Stimulated activated CD8-positive, alpha-beta memory T cell treated with anti-CD3 and anti-CD28 coated beads, Interleukin-2, amount 100 ng/mL, for 48 hours (primary cell): ENCODE measurements at places on chromosomes 16 and 17.
A peak's percentile ranks its signal among the peaks of the same experiment; 100 is the strongest.

GRCh38 chr17:9021992-9022572 lies 772 bp downstream of the NTN1 start:
- DNase-seq, result no peak

DNA sequence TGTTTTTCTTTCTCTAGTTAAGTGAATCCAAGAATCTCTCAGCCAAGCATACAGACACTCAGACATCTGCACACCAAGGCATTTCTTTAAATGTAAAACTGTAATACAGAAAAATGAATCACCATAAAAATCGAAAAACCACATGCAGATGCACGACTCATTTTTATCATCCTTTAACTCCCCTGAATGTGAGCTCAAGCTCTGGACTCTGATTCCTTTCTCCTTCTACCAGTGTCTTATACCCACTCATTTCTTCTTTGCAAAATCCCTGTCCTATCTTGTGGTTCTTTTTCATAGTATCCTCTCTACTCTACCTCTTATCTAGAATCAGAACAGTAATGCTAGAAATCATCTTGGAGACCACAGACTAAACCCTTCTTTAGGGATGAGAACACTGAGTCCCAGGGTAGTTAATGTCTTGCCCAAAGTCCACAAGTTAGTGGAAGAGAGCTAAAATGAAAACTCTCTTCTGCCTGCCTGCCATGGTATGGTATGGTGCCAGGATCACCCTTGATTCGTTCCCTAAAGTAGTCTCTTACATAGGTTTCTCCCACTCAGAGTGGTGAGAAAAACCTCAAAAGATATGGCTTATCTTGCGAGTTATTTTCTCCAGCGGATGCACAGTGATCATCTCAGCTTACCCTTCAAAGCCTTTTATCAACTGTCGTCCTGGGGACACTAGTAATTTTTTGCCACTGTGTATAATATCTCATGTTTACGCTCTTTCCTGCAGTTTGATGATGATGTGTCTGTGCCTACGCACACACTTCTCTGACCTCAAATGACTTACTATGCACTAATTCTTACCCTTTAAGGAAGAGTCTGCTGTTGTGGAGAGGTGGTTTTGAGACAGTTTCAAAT lies 30.2 kb downstream of the BRD7 start:
- DNase-seq, result no peak

DNA sequence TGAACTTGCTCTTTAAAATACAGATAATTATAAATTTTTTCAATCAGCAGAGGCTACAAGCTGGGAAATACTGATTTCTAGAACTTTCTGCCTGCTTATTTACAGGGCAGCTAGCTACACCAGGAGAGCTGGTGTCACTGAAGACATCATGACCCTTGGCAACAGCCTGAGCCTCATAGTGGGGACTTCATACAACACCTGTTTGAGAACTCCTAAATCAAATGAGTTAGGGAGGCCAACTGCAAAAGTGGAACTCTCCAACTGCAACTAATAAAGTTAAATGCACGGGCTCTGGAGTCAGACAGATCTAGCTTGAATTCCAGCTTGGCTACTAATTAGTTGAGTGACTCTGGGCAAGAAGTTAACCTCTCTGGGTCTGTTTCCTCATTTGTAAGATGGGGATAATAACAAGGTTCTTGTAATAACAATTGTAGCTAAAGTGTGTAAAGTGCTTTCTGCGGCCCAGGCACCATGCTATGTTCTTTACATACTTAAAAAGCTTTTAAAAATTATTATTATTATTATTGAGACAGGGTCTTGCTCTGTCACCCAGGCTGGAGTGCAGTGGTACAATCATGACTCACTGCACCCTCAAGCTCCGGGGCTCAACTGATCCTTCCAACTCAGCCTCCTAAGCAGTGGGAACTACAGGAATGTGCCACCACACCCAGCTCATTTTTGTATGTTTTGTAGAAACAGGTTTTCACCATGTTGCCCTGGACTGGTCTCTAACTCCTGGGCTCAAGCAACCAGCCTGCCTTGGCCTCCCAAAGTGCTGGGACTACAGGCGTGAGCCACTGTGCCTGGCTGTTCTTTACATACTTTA lies 33.4 kb downstream of the VAC14 start:
- DNase-seq, result no peak

- no peak for DNase-seq
These were observed 71.2 kb downstream of the PCTP start for GRCh38 chr17:55822028-55822427.

- no peak for DNase-seq
These were observed 6.1 kb upstream of the CCL8 start for GRCh38 chr17:34313164-34313563.

DNA sequence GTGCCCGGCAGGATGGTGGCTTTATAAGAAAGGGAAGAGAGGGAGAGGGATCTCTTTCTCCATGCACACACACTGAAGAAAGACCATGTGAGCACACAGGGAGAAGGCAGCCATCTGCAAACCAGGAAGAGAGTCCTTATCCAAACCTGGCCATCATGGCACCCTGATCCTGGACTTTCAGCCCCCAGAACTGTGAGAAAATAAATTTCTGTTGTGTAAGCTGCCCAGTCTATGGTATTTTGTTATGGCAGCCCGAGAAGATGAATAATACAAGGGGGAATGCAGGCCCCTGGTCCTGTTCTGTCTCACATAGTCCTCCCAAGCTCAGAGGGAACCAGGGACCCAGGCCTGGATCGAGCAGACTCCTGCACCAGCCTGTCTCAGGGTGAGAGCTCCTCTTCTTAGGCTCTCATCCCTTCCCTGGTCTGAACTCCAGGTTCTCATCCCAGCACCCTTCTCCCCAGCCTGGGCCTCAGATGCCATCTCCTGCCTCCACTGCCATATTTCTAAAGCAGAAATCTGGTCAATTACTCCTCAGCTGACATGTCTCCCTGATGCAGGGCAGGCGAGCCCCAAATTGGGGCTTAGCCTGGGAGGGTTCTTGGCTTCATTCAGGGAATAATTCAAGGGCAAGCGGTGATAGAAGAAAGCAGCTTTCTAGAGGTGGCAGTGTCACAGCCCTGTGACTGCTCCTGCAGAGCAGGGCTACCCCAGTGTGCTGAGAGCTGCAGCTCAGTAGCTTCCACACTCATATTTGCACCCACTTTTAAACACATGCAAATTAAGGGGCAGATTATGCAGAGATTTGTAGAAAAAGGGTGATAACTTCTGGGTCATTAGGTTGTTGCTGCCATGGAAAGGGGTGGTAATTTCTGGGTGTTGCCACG lies 28.8 kb downstream of the IGFBP4 start:
- DNase-seq, result no peak

GRCh38 chr16:2339521-2340484 lies 725 bp downstream of the ABCA3 start:
- DNase-seq, result peak; percentile 25

DNA sequence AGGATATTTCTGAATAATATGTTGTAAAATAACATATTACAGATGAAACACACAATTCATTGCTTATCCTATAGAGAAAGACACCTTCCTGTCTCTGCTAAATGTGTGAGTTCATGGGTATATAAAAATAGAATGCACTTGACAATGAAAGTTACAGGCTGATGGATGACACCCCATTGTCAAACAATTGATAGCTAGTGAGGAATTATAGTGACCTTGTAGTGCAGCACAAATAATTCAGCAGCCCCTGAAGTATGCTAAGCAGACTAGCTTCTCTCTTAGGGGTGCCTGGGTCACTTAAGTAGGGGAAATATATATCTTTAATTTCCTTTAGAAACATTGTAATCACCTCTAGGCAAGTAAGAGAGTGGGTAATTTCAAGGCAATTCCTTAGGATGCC lies 826.2 kb downstream of the CDH8 start:
- no peak for DNase-seq

GRCh38 chr16:50585331-50585776 lies 37.2 kb downstream of the NKD1 start:
- DNase-seq, result no peak

DNA sequence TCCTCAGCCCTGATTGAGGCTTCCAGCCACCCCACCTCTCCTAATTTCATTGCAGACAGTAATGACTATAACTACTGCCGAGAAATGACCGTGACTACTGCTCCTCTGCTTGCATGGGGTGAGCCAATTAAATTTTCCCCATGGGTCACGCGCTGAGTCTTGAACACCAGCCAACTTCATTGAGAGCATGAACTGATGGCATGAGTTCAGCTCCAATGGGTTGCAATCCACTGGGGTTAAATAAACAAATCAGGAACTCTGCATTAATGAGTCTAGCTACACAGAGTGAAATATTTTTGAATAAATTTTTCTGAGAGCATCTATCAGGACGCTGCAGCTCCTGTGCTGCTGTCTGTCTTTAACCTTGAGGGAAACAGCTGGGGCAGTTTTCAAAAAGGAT lies 61.6 kb upstream of the CLEC3A start:
- DNase-seq, result no peak

GRCh38 chr17:72264682-72265405 lies 144.0 kb downstream of the SOX9 start:
- no peak for DNase-seq

- DNase-seq, result no peak
These were observed 72.7 kb downstream of the SDR42E1 start for GRCh38 chr16:81938326-81939163.

- DNase-seq, result no peak
These were observed 413.0 kb downstream of the CPPED1 start for GRCh38 chr16:12390644-12391043.

DNA sequence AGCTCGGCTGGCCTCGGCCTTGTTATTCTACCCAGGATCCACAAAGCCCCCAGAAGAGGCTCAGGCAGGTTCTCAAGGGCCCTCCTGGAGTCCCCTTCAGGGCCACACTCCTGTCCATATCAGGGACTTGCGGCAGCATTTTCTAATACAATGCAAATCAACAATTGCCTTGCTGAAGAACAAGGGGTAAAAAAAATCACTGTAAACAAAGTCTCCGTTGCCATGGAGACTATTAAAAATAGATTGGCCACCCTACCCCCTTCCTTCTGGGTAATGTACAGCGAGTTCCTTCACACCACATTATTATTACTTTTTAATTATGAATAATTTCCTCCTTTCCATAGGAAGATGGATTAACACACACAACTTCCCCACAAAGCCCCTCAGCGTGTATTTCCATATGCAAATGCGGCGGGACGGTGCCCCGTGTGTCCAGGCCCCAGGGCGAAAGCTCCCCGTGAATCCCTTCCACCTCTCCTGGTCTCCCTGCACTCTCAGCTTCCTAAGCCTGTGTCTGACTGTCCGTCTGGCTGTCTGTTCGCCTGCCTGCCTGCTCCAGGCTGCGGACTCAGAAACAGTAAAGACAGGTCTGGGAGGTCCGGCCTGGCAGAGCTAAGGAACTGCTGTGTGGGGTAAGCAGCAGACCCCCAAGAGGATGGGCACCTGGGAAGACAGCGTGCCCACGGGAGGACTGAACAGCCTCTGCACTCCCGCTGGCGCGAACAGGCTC lies 196.6 kb downstream of the RBFOX3 start:
- DNase-seq, result no peak

DNA sequence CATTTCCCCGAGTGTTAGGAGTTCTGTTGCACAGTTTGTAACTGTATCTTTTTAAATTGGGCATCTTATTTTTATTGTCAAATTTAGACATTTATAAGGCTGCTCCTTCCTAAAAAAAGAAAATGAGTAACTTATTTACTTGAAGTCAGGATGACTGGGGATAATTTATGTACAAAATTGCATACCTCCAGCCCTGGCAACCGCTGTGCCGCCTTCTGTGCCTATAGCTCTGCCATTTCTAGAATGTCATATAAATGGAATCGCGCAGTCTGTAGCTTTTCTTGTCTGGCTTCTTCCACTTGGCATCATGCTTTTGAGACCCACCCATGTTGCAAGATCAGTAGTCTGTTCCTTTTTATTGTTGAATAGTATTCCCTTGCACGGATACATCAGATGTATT lies 29.0 kb upstream of the GAA start:
- no peak for DNase-seq

- DNase-seq, result no peak
These were observed 187.2 kb downstream of the NTN1 start for GRCh38 chr17:9208381-9209105.

GRCh38 chr16:7161891-7162290 lies 170.8 kb upstream of the RBFOX1 start:
- no peak for DNase-seq

DNA sequence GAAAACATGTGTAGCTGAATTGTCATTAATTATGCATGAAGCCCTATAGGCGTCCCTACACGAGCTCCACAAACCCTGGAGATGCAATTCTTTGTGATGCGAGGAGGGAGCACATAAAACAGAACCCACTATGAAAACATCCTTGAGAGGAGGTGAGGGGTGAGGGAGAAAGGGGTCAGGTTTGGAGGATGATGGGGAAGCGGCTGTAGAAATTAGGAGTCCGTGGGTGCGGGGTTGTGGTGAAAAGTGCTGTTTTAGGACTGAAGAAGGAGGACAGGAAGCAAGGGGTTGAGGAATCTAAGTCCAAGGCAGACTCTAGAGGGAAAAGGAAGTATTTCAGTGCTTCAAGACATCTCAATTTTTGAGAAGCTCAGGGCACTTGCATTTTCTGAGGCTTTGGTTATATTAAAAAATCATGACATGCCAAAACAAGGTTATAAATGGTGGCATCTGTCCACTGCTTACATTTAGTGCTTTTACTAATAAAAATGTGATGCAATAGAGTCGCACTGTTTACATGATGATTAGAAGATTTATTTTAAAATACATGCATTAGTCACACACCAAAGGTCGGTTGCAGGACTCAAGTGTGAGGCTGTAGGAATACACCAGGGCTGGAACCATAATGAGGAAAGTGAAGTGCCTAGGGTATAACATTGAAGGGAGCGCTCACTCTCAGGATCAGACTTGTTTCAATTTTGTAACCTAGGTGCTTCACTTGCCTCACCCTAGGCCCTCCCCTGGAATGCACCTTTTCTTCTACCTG lies 379.5 kb downstream of the HS3ST4 start:
- DNase-seq, result no peak

DNA sequence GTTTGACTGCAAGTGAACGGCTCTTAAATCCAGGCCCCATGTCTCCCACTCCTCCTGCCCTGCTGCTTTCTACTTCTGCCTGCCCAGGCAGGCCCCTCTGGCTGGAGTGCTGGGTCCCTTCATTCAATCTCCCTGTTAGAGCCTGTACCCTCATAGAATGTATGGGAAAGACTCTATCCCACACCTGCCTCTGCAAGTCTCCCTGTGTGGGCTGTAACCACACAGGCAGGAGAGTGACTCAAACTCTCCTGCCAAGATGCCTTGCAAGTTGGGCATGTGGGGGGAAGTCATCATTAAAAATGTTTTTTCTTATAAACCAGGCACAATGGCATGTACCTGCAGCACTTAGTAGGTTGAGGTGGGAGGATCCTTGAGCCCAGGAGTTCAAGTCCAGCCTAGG lies 77.5 kb downstream of the PLXDC1 start:
- DNase-seq, result no peak

GRCh38 chr16:79656553-79657115 lies 56.1 kb upstream of the MAF start:
- DNase-seq, result no peak

DNA sequence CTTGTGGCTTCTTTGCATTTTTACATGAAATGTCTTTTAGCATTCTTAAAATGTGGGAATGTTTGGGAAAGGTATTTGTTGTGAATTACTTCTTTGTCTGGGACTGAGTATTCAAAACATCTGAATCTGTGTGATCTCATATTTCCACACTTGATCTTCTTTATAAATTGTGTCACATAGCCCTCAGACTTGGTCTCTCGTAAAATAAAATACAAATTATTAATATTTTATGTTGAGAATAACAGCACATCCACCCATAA lies 81.9 kb downstream of the TUBD1 start:
- DNase-seq, result no peak

- DNase-seq, result peak; percentile 5
These were observed 475.9 kb upstream of the CCL2 start for GRCh38 chr17:33779234-33779591.
